ENCODE measurements at places on chromosomes 4 and X.
A peak's percentile ranks its signal among the peaks of the same experiment; 100 is the strongest.

DNA sequence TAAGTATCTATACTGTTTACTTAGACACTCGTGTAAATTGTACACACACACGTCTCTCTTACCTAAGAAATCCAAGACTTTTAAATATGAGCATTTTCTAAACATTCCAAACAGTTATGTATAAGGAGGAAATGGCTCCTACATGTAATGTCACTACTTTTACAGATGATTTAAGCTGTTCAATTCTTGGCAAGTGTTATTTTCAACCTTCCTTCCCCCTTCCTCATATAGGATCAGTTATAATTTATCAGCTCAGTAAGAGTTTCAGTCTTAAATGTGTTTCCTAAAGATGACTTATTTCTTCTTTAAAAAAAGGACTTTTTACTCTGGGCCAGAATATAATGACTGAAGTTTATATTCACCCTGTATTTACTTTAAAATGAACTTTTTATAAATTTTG, 601.1 kb downstream of the ANKRD50 start:
- no peak for DNase-seq

DNA sequence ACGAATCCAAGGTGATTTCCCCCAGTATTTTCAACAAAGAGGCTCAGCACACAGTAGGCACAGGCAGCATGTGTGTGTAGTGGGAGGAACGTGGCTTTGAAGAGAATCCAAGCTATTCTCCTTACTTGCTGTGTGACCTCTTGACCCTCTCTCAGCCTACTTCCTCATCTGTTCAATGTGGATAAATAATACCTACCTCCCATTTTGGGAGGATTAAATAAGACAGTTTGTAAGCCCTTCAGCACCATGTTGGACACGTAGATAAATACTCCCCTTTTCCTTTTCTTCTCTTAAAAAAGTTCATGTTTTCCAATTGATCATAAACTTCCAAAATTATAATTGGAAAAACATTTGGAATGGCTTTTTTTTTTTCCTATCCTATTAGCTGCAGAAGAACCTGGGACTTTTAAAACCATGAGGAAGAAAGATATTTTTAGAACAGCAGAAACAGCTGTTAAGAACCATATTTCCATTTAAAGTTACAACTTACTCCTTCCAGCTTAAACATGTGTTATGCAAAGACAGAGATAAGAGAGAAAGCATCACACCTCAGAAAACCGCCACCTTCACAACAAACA, 56.1 kb upstream of the TMEM131L start:
- no peak for DNase-seq

DNA sequence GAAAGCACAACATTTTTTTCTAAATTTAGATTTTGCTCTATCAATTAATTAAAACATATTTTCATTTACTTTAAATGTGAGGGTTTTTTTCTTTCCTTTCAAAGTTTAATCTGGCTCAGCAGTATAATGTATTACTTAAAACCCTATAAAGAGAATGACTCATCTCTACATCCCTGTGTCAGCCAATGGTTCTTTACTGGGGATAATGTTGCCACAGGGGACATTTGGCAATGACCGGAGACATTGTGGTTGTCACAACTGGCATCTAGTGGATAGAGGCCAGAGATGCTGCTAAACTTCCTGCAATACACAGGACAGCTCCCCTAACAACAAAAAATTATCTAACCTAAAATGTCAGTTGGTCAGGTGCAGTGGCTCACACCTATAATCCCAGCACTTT, 53.8 kb downstream of the SYNPO2 start:
- DNase-seq, result no peak

GRCh38 chr4:78625073-78625472, 73.5 kb downstream of the ANXA3 start:
- DNase-seq, result no peak

- no peak for DNase-seq
Observed at GRCh38 chr4:19947349-19947748, 304.4 kb upstream of the SLIT2 start.

GRCh38 chrX:51825436-51825835, 68.0 kb upstream of the MAGED1 start:
- DNase-seq, result no peak

DNA sequence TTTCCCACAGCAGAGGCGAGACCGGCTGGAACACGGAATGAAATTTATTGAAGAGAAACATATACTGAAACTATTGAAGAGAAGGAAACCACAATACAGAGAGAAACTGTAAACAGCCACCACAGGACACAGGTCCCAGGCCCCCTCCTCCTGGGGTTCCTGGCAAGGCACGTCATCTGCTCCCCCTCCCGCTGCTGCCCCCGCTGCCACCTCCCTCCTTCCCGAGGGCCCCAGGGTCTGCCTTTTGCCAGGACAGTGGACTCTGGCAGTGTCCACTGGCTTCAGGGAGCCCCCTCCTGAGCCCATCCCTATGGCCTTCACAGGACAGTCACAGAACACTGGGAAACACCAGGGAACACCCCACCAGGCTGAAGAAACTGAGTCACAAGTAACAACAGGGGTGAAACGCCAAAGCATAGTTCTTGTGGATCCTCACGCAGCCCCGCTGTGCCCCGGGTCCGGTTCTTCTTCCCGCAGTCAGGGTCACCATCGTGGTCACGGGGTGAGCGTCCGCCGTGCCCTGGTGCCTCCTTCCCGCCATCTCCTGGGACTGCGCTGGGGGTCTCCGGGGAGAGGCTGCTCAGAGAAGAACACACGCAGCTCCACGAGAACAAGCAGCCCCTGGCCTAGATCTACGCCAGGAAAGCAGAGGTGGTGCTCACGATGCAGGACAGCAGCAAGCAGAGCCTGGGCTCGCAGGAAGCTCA, 5.4 kb downstream of the PNMA6E start:
- DNase-seq, result no peak

- DNase-seq, result peak; percentile 62
Observed at GRCh38 chr4:4430492-4431195, 43.7 kb downstream of the NSG1 start.

DNA sequence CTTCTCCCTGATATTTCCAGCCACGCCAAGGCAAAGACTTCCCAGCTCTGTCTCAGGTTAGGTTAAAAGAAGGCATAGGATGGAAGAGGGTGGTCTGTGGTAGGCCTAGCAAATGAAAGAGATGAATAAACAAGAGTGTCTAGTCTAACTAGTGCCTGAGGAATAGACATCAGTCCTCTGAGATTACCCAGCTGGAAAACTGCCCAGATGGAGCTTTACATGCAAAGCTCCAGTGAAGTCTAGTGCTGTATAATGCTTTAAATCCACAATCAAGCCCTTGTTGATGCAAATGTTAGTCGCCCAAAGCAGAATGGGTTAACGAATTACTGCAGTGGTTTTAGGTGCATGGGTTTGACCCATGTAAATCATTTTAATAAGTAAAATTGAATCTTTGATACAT, 24.8 kb upstream of the GUCY1B1 start:
- DNase-seq, result no peak

DNA sequence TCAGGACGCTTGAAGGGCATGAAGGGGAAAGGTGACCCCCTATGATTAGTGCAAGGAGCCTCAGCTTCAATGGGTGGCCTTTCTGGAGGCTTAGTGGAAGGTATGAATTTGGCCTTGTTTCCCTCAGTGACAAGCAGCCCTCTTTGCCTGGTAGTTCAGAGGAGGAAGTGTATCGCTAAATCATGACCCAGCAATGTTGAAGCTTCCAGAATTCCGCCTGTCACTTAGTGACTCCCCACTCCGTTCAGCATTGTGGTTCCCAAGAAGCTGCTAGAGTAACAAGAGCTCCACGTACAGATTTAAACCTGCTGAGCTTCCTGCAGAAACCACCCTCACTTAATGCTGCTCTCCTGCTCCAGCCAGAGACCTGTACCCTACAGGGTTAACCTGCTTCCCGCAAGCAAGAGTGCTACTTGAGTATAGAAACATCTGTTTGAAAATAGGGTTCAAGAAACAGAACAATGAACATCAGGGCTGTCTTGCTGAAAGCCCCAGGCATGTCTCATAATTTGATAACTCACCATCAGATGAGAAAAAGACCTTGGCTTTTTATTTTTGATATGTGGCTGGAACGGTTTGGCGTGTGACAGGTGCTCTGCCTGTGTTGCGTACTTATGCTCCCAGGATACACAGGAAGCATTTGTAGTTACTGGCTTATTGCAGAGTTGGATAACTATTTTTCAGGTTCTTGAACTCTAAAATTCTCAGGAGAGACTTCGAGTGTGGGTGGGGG, 105.2 kb downstream of the UCHL1 start:
- no peak for DNase-seq

DNA sequence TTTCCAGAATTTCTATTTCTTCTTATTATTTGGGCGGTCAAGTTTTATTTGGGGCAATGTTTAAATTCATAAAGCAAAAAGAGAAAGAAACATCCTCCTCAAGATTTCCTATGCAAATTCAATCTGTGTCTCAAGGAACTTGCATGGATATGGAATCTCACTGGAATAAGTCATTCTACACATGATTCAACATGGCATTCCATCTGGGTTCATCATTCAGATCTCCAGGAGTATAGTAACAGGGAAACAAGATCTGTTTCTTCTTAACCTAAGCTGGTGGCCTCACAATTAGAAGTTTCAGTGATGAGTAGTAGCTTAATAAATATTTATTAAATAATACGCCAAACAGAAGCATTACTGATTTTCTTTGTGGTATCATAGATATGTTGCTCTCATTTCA, 19.8 kb downstream of the KLHL34 start:
- peak; percentile 32 for DNase-seq

DNA sequence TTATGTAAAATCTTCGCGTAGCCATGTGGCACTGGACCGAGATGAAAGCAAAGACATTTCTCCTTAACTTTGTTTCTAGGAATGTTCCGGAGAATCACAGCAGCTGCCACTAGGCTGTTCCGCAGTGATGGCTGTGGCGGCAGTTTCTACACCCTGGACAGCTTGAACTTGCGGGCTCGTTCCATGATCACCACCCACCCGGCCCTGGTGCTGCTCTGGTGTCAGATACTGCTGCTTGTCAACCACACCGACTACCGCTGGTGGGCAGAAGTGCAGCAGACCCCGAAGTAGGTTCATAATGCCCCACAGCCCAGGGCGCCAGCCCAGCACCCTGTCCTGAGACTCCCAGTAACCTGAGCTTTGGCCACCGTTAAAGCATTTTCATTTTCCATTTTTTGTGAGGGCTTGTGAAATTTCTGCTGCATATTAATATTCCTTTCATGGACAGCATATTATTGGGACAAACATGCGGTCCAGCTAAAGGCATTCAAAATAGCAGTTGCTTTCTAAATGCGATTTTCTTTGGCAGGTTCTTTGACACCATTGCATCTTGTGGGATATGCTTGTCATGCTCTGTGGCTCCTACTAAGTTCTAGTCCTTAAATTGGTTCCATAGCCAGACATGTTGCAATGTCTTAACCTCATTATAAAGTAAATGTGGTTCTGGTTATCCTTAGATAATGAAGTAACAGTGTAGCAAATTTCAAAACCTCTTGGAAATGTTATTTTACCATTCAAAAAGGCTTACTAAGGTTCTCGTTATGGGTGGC, 49.1 kb upstream of the MSANTD1 start:
- peak; percentile 44 for DNase-seq

- no peak for DNase-seq
Observed at GRCh38 chr4:101793397-101793796, 2.9 kb downstream of the BANK1 start.

DNA sequence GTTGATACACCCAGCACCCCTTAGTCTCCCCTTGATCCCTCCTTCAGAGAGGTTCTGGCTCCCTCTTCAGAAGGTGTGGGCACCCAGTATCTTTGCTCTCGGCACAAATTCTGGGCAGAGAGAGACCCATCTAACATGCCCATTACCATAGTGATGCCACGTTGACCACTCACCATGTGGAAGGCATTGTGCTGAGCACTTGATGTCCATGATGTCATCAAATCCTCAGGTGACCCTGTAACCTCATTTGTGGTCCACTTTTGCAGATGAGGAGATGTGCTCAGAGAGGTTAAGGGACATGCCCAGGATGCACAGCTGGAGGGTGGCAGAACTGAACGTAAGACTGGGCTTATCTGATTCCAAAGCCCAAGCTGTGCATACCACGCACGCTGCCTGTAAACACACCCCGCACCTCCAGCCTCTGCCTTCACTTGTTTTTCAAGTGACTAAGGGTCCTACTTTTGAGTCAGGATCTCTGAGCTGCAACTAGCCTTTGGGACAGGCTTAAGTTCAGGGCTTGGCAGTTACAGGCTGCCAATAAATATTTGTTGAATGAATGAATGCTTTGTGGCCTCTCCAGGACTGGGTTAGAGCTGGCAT, 55.2 kb downstream of the HTRA3 start:
- no peak for DNase-seq

GRCh38 chr4:73772363-73772762, 32.0 kb downstream of the CXCL8 start:
- no peak for DNase-seq

- no peak for DNase-seq
Observed at GRCh38 chrX:96721354-96721753, 36.7 kb downstream of the DIAPH2 start.

GRCh38 chr4:143025081-143025704, 159.5 kb upstream of the USP38 start:
- peak; percentile 17 for DNase-seq

DNA sequence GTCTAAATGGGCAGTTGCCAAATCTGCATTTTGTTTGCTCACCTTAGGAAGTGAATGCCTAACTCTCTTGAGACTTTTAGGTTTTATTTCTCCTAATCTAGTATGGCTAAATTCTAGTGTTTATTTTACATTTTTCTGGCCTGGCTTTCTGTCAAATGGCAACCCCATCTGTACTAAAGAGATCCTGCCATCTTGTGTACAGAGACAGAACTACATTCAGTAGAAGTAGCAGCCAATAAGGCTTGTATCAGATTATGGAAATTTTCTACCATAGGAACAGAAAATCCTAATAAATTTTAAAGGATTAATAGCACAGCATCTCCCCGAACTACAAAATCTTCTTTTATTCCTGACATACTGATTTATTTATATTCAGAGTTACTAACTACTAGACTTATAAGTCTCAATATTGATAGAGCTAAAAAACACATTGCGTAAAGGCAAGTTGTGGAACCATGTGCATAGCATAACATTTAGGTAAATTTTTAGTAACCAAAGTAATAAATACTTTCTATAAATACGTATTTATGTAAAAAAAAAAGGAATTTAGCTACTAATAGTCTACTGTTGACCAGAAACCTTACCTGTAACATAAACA, 45.5 kb downstream of the TMEM144 start:
- peak; percentile 12 for DNase-seq

DNA sequence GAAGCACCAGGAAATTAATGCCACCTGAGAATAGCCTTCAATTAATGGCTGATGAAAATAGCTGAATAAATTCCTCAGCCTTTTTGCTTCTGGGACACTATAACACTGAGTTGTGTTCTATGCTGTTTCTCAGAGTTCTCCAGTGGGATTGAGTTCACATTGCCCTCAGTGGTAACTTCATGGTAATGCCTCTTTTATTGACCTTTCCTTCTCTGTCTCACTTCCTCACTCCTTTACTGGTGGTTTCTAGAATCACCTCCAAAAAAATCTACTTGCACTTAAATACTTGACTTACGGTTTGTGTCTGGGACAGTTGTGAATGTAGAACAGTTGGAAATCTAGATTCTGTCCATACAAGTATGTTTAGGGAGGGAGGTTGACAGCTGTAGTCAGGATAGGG, 293.7 kb downstream of the PPP1R2C start:
- no peak for DNase-seq
